ENCODE measurements at places on chromosomes 12 and 14.
A peak's percentile ranks its signal among the peaks of the same experiment; 100 is the strongest.

- no peak for DNase-seq
Measured at GRCh38 chr14:89307409-89307808, 109.6 kb downstream of the FOXN3 start.

DNA sequence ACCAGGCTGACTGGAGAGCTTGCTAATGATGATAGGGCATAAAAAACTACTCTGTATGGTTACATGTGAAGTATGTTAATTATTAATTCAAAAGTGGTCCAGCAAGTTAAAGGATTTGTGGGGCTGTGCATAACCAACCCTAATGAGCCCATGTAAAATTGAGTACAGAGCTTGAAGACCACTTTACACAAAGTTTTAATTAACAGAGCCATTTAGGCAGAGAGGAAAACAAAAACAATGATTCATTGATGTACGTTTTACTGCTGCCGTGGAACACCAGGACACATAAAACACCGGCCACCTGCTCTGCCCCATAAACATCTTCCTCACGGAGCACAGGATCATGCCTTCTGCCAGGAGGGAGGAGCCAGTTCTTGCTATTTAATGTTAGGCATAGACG lies 83.5 kb downstream of the RIMBP2 start:
- peak; percentile 92 for DNase-seq

GRCh38 chr14:72519543-72519942 lies 374.4 kb downstream of the DPF3 start:
- no peak for DNase-seq

DNA sequence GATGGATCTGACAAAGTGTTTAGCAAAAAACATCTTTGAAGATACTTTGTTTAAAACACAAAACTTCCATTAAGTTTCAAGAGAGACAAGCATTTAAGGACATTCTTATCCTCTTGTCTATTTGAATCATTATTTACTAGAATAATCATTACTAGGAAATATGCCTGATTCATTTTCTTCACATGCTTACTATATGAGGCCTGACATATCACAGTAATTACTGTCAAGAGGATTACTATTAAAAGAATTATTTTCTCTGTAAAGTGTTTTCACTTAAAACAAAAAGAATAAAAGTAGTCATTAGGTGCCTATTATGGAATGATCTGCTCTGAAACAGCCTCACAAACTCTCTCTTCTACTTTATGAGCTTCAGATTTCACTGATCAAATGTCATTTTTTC lies 402.1 kb upstream of the MGAT4C start:
- no peak for DNase-seq

DNA sequence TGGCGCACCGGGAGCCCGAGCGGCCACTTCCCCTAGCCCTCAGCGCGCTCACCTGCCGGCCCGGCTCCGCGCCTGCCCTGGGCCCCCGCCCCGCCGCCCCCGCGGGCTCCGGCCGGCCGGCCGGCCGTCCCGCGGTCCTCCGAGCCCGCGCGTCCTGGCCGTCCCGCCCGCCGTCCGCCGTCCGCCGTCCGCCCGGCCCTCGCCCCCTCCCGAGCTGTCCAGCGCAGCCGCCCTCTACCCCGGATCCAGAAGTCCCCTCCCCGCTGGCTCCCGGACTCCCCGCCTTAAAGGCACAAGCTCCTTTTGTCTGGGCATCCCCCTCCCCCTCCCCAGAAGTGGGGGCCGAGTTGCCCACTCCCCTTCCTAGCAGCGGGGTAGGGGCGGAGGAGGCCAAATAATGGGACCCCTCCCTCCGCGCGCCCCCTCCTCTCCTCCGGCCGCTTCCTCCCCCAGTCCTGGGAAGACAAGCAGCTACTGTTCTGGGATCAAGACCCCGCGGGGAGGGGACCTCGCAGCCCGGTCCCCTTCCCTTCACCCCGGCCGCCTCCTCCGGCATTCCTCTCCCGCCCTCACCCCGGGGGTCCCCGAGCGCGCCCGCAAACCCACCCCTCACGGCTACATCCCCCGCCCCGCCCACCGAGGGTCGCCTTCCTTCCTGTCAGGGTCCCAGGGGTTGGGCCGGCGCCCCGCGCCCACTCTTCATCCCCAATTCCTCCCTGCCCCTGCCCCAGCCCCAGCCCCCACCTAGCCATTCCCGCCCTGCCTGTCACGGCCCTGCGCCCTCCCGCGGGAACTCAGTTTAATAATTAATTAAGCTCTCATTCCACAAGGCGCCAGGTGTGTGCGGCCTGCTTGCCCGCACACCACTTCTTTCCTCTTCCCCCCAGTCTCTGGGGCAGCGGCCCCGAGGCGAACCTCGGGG lies at the start of gene ADCY6:
ADCY6 (minus strand) TSS at position 236 of the 922 bp plus-strand sequence. CDS start 5,655 bp downstream, outside the sequence.
- DNase-seq = peak; percentile 27

- DNase-seq = no peak
Measured at GRCh38 chr12:100801320-100801719, 6.7 kb downstream of the ANO4 start.

DNA sequence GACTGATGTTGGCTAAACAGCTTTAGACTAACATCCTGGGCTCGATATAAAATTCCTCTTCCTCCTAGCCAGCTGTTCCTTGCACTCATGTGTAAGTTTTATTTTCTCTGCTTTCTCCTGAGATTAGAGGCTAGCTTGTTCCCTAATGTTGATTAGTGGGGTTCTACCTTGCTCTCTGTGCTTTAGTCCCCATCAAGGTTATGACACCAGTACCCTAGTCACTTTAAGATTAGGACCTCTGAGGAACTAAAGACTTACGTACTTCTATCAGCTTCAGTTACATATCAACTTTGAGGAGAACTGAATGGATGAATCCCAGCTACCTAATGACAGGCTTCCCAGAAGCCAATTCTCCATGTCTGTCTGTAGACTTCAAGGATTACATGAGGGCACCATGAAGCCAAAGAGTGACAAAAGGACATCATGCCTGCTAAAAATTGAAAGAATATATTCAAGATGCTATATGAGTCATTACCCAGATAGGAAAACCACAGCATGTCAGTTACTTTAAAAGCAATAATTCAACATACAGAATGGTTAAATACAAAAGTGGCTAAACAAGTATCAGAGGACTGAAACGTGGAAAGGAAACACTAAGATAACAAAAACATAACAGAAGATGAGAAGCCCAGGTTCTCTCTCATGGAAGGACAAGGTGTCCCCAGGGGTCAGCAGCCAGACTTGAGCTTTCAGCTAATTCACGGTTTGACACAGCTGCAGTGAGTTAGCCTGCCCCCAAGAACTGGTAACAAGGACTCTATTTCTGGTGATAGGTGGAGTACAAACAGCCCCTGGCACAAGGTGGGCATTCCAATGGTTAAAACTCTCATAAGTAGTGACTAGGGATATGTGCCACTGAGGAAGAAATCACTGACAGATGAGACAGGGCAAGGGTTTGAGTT lies 20.4 kb downstream of the ADAM20 start:
- no peak for DNase-seq

DNA sequence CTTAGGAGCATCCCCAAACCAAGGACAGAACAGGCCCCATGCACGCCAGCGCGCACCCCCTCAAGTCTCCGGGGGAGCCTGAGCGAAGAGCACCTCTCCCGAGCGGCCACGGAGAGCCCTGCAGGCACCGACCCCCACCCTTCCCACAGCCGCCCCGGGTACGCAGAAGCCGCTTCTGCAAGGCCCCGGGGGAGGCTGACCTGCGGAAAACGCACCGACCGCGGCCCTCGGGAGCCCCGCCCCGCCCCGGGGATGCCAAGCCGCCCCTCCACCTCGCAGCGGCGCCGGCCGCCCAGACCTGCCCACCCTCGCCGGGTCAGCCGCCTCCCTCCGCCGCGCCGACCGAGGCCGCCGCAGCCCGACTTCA lies 385 bp downstream of the CAPRIN2 start:
- DNase-seq = no peak

GRCh38 chr12:66163289-66163688 lies 6.5 kb downstream of the TMBIM4 start:
- DNase-seq = no peak

- no peak for DNase-seq
Measured at GRCh38 chr14:75315144-75315543, 36.5 kb downstream of the FOS start.

DNA sequence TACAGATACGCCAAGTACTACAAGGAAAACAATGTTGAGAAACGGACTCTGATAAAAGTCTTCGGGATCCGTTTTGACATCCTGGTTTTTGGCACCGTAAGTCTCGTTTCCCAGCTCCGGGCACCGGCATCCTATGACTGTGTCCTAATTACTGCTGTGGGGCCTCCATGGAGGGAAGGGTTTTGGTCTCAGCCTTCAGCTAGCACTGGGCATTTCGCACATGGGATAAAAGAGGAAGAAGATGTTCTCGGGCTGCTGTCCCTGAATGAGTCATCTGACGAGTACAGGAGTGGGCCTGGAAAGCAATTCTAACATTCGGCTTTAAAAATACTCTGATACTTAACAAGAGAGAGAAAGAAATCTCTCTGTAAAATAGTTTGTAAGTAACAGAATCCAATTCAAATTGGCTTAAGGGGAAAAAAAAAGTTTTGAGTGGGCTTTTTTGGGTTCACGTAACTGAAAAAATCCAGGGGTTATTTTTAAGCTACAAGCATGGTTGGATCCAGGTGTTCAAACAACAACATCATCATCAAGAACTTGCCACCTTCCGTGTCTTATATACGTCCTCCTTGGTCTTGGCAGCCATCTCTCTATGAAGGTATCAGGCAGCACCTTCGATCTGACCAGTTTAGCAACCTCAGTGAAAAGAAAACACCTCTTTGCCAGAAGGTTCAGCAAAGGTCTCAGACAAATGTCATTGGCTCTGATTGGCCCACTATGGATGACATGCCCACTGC lies 34.4 kb upstream of the P2RX4 start:
- no peak for DNase-seq

DNA sequence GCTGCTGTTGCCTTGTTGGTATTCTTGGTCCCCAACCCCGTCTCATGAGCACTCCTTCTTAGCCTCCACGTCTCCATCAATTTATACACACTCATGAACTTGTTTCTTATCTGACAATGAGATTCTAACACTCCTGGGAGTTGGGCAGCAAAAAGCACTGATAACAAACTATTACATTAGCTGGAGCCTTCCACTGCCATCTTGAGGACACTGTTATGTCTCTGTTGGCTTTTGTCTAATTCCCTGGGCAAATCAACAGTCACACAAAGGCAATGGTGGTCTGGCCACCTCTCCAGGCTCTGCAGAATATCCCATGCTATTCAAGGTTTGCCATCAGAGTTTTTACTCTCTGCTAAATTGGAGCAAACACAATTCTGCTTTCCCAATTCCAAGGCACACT lies 117.8 kb upstream of the COCH start:
- DNase-seq = no peak

GRCh38 chr12:131986361-131986760 lies 36.6 kb downstream of the EP400 start:
- no peak for DNase-seq

DNA sequence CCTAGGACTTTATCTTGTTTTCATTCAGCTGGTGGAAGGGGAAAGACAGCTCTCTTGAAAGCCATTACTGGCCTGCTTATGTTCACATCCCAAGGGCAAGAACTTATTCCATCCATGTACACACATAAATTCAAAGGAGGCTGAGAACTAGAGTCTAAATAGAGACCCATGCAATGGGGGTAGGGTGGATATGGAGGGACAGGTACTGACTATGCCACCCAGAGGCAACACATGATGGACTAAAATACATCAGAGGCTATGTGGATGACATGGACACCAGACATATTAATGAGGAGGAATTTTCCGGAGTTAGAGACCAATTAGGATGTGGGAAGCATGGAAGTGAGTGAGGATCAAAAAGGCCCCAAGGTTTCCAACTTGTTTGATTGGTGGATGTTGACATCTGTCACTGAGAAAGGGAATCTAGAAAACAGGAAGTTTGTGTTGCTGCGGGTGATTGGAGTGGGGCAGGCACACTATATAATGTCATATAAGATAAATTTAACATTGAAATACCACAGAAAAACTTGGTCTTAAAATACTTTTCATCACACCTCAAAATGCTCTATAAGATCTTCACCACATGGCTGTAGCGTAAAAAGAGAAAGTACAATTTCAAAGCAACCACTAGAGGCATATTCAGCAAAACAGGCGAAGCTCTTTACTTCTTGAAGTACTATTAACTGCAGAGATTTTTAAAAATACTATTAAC lies 130.4 kb downstream of the GRIP1 start:
- DNase-seq = no peak

DNA sequence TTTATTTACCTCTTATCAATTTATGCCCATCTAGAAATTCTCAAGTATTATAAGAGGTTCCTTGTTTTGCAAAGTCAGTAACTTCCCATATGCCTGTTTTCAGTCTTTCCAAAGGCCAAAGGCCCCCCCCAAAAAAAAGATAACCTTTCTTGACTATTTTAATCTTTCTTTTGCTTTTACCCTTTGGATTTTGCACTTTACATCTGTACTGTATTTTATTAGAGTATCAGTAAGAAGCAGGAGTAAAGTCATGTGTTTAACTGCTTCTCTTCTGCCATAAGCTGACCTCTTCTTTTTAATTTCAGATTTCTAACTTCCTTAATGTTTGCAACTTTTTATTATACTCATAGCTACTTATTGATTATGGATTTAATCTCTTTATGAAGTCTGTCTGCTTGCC lies 716.4 kb upstream of the NOVA1 start:
- DNase-seq = no peak

GRCh38 chr12:91171476-91171875 lies 11.1 kb downstream of the DCN start:
- DNase-seq = no peak

DNA sequence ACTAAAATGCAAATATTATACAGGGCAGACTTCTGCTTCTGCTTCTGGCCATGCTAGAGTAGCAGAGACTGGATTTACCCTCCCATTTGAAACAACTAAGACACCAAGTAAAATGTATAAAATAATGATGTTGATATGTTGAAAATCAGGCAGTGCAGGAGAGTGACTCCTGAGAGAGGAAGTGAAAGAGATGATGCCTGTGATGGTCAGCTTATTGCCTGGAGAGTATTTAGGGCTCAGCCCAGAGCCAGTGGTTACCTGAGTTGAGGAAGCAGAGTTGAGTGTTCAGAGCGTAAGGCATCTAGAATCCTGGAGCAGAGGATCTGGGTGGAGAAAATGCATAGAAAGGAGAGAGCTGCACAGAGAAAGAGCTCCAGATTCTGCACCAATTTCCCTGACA lies 131.8 kb upstream of the C14orf180 start:
- no peak for DNase-seq

- no peak for DNase-seq
Measured at GRCh38 chr12:117067016-117067415, 32.2 kb downstream of the TESC start.

DNA sequence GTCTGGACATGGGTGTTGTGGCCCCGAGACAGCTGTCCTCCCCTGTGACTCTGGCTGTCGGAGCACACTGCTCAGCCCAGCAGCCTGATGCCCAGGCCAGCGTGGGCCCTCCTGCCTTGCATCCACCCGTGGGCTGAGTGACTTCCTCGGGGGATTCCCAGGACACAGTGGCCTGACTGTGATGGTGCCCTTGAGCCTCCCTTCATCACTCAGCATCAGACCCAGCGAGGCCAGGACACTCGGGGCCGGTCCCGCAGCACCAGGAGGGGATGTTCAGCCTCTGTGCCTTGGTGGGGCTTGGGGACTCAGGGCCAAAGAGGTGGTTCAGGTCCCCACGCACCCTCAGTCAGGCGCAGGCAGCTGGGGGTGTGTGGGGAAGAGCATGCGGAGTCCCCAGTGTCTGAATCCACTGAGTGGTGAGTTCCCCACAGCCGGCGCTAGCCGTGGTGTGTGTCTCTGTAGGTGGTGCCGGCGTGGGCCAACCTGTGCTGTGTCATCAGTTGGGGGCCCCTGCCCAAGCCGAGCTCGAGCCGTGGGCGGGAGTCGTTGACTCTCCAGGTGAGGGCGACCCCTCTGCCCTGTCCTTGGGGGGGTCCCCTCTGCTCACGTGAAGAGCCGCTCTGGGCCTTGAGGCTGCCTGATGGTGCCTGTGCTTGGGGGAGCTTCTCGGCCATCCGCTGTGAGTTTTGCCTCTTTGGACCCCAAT lies 185.8 kb downstream of the ADGRD1 start:
- DNase-seq = no peak

Data from NCI-H748 treated with DMSO at 0.1 percent for 48 hours (cell line).